ENCODE measurements at places on chromosomes 2 and 18.
A peak's percentile ranks its signal among the peaks of the same experiment; 100 is the strongest.

DNA sequence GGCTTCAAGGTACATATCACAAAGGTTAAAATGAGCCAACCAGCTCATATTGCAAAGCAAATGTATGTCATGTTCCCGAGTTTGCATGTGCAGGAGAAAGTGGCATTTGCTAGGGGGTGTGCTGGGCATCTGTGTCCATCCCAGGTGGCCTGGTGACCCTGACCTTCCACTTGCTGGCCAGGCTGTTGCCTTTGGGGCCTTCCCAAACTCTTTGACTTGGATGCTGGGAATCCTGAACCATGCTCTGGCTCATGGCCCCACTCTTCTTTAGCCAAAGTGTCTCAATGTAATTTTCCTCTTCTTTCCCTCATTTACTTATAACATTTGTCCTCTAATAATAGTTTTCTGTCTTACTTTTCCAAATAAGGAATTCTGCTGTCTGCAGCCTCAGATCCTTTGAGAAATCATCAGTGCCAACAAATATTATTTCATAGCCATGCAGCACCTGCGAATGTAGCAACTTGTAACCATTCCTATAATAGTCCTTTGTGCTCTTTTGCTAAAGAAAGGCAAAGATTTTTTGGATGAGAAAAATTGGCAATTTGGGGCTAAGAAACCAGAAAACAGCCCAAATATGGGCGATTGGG lies 64.2 kb downstream of the MTCL1 start:
- no peak for DNase-seq

GRCh38 chr2:1498176-1498575 lies 84.9 kb downstream of the TPO start:
- peak; percentile 5 for DNase-seq

DNA sequence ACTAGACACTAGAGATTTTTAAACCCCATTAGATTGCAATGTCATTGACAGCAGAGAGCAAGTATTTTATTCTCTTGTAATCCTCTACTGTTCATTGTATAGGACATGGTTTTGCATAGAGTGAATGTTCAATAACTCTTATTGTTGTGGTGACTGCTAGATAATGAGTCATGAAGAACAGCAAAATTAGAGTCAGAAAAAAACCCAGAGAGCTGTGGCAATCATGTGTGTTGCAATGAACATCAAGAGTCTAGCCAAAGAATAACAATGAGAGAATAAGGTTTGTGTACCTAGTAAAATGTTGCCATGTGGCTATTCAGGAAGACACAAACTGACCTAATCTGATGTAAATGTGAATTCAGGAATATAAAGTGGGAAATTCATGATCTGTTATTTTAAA lies 684.0 kb downstream of the DSC3 start:
- DNase-seq: no peak

- DNase-seq: no peak
These were observed 42.6 kb upstream of the HNRNPA3 start for GRCh38 chr2:177169810-177170514.

DNA sequence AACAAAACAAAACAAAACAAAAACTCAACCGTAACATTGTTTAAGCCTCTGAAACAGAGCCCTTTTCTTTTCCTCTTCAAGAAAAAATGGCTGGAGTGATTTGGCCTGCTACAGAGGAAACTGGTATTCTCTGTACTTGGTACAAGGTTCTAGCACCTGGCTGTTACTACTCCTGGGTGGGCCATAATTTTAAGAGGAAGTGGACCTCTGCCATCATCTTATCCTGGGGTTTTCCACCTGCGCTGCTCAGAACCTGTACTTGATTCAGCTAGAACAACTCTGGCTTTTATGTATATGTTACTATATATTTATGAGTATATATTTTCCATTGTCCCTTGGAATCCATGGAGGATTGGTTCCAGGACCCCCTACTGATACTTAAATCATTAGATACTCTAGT lies 22.5 kb downstream of the SRSF7 start:
- no peak for DNase-seq

DNA sequence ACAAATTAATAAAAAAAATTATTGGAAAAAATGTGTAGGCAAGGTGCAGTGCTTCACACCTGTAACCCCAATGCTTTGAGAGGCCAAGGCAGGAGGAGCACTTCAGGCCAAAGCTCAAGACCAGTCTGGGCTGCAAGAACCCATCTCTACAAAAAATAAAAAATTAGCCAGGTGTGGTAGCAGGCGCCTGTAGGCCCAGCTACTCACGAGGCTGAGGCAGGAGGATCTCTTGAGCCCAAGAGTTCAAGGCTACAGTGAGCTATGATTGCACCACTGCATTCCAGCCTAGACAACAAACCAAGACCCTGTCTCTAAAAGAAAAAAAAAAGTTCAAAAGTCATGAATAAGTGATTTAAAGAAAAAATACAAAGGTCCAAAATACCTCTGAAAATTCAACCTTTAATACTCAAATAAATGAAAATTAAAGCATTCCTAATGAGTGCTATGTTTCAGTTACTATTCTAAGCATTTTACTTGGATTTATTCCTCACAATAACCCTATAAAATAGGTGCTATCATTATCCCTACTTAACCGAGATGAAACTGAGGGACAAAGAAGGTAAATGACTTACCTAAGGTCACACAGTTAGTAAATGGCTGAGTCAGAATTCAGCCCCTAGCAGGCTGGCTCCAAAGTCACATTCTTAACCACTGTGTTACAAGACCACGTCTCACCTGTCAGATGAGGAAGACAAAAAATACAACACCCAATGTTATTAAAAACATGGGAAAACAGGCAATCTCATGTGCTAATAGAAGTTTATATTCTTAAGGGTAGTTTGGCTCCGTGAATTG lies 36.4 kb upstream of the PCBP1 start:
- no peak for DNase-seq

DNA sequence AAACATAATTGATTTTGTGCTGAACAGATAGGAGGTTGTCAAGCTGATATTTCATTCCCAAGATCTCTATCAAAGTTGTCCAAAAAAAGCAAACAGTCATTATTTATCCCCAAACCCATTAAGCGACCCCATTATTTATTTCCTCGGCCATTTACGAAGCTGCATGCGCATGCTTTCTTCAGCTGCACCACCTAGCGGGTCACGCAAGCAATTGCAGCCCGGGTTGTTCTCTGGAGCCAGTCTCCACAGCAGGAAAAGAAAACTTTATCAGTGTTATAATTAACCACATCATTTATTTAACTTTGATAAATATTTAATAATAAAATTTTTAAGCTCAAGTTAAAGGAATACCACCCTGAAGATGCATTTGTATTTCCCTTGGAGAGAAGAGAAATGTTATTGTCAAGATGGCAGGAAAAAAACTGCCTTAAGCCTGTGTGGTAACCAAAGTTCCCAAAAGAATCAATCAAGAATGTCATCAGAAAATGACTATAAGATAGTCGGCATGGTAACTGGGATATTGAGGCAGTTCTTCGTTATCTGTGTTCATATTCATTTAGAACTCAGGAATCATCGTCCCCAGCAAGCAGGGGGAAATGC lies 304.7 kb downstream of the FBXO15 start:
- peak; percentile 49 for DNase-seq

- no peak for DNase-seq
These were observed 2.0 kb upstream of the ANKRD62 start for GRCh38 chr18:12091538-12092141.

GRCh38 chr2:231616296-231616695 lies 23.6 kb downstream of the TEX44 start:
- DNase-seq: no peak

DNA sequence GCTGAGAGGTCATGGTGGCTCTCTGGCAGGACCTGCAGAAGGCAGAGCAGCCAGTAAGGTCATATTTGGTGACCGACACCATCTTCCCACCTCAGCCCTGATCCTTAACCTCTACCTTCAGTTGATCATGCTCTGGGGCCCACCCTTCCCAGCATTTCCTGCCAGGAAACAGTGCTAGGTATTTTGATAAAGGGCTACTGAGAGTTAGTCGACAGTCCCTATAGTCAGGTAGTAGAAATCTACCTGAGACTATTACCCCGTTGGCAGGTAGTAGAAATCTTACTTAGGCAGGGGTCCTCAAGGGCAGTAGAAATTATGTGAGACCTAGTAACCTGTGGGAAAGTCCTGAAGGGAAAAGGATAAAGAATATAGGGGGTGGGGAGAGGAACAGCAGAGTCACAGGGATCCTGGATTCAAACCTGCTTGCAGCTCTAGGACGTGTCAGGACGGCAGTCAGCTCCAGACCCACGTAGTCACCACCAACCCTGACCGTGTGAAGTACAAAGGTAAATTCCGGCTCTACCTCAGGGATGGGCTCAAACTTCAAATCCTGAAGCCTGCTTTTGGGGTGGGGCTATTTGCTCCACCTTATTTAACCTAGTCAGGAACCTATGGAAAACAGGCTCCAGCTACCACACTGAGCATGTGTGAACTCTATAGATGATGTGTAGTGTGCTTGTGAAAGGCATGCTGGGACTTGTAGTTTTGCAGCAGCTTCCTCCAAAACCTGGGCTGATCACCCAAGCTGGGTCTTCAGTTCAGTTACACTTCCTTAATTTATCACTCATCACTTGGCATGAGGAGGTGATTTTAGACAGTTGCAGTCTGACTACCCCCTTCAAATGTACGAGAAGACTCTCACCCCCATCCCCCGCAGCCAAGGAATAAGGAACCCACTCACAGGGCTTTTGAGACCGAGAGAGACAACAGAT lies at the start of gene DQX1:
TSS of gene DQX1 (minus strand) at position 515 of the 932 bp plus-strand sequence. CDS start at position 13, 502 bp downstream.
- no peak for DNase-seq

DNA sequence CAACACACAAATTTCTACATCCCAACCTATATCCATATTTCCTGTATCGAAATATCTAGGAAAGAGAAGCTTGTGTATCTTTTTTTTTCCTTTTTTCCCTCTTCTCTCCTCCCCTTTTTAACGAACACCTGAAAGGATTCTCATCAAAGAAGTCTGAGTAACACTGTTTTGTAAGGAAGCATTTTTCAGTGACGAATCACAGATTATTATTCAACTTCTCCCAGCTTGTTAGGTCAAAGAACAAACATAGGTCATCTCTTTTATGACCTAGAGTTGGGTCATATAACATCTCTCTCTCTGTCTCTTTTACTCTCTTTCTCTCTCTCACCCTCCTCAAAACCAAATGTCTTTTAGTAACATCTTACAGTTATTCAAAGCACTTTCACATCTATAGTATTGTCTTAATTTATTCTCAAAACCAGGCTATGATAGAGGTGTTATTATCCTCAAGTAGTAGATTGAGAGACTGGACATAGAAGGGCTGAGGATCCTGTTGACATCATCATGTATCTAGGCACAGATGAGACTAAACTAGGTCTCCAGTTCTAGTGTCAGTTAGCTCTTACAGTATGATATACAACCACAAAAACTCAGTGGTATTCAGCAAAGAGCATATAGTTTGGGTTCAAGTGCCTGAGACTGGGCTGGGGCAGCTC lies 80.1 kb upstream of the SPOPL start:
- no peak for DNase-seq

- no peak for DNase-seq
These were observed 87.1 kb downstream of the ITGB1BP1 start for GRCh38 chr2:9336241-9336575.

GRCh38 chr2:165905269-165905668 lies 48.3 kb downstream of the TTC21B start:
- no peak for DNase-seq

- no peak for DNase-seq
These were observed 52.8 kb downstream of the CHMP3 start for GRCh38 chr2:86510436-86510933.

DNA sequence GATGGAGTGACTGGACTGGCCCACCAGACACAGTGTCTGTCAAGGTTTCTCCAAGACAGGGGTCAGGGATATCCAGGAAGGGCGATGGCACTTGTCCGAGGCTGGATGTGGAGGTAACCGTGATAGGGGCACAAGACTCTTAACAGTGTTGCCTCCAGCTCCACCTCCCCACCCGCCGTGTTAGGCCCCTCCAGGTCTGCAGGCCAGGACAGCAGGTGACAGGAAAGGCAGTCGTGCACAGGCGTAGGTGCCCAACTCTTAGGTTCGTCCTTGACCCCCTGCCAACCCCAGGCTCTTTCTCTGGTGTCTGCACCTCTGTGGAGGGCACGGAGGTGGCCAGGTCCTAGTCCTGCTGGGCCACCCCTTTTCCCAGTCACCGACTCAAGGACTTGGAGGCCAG lies 10.1 kb downstream of the ITM2C start:
- no peak for DNase-seq

GRCh38 chr2:54638103-54638502 lies 85.4 kb upstream of the EML6 start:
- no peak for DNase-seq

DNA sequence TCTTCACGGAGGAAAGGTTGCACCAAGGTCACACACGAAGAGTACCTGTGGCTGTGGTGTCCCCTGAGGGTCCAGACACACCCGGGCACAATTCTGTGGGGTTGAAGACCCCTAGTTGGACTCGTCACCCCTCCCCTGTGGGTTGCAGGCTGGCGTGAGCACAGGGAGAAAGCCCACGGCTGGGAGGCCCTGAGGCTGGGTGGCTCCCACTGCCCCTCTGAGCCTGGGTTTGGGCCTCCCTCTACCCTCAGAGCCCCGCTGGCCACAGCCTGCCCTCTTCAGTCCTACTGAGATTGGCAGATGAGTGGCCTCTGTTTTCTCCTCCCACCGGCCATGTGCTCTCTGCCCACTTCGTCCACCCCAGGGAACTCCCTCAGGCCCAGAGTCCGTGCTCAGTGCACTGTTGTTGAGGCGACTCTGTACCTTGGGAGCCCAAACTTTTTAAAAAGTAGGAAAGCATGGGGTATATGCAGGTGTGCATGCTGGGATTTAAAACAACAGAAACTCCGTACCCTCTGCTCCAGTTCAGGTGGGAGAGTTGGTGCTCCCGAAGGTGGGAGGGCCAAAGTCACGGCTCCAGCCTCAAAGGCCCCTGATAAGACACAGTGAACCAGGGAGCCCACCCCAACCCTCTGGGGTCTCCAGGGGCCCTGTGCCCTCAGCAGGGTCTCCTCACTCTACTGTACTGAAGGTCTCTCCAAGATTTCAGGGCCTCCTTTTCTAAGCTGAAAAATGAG lies 19.1 kb downstream of the RAMP1 start:
- no peak for DNase-seq
